ENCODE measurements at places on chromosomes 7 and 10.

- peak; percentile 8 for DNase-seq
Observed at GRCh38 chr10:44966816-44967509, 7.4 kb downstream of the RASSF4 start.

DNA sequence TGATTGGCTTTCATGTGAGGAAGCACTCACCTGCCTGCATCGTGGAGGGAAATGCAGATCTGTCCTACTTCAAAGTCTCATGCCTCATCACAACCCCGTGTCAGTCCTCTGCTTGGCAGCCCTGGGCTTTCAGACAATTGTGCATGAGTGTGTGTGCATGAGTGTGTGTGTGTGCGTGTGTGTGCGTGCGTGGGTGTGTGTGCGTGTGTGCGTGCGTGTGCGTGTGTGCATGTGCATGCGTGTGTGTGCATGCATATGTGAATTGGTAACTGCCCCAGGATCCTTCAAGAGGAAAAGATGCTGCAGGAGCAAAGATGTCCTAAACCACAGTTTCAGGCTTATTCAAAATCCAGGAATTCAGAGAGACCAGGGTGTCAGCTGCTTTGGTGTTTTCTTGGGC lies 71.3 kb downstream of the LANCL2 start:
- no peak for DNase-seq

DNA sequence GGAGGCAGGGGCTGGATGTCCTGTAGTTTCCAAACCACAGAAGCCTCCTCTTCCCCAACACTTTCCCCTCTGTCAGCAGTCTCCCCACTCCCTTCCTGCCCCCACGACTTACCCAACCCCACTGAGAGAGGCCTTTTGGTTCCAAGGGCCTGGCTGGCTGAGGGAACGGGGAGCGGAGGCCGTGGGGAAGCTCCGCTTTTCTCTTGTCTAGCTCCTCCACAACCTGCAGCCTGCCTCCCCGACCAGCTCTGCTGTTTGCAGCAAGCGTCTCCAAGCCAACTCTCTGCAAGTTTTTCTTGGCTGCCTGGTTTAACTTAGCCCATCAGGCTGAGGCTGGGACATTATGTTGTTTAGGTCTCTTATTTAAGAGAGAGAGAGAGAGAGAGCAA lies 126.8 kb downstream of the NEURL1 start:
- no peak for DNase-seq

- DNase-seq = no peak
Observed at GRCh38 chr10:95787447-95787846, 31.5 kb downstream of the ENTPD1 start.

DNA sequence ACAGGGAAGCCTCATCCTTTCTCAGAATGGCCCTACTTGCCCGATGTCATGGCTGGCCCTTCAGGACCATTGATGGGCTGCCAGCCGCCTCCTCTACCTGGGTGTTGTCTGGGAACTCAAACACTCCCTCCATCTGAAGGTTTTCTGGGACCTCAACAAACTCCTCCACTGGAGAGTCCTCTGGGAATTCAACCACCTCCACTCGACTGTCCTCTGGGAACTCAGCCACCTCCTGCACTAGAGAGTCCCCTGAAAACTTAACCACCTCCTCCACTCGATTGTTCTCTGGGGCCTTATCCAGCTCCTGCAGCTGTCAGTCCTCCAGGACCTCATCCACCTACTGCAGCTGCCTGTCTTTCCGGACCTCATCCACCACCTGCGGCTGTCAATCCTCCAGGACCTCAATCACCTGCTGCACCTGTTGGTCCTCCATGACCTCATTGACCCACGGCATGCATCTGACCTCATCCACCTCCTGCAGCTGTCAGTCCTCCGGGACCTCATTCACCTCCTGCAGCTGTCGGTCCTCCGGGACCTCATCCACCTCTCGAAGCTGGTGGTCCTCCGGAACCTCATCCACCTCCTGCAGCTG lies 37.1 kb downstream of the MAT1A start:
- DNase-seq = no peak
